ENCODE measurements at places on chromosomes 2 and 18.

DNA sequence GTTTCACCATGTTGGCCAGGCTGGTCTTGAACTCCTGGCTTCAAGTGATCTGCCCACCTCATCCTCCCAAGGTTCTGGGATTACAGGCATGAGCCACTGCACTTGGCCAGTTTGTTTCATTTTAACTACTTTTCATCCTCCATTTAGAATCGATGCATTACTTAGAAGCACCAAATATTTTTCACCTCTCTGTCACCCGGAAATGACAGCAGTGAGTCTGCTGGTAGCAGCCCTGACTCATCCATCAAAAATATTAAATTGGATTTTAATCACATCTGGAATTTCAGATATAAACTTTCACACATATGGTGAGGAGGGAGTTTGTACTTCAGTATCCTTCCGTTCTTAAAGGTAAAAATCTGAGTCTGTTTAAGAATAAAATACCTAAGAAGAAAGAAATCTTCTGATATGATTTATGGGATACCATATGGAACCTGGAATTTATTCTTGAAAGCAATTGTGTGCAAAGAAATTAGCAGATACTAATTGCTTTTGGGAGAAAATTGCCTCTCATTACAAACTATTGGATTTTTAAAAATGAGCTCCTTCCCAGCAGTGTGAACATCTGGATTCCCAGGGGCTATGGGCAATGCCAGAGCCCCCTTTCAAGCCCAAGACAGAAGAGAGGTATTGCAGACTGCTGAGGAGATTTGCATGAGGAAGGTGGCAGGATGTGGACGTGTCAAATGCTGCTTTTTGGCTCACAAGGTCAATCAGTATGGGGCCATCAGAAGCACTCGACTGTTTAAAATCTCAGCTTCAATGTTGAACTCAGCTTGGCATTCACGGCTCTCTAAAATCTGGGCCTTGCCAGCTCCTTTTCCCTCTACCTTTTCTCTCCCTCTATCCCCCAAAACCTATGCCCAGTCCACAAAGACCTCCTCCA lies 279.5 kb upstream of the SIX2 start:
- no peak for DNase-seq

GRCh38 chr2:209922116-209922515 lies 80.3 kb upstream of the RPE start:
- no peak for DNase-seq

DNA sequence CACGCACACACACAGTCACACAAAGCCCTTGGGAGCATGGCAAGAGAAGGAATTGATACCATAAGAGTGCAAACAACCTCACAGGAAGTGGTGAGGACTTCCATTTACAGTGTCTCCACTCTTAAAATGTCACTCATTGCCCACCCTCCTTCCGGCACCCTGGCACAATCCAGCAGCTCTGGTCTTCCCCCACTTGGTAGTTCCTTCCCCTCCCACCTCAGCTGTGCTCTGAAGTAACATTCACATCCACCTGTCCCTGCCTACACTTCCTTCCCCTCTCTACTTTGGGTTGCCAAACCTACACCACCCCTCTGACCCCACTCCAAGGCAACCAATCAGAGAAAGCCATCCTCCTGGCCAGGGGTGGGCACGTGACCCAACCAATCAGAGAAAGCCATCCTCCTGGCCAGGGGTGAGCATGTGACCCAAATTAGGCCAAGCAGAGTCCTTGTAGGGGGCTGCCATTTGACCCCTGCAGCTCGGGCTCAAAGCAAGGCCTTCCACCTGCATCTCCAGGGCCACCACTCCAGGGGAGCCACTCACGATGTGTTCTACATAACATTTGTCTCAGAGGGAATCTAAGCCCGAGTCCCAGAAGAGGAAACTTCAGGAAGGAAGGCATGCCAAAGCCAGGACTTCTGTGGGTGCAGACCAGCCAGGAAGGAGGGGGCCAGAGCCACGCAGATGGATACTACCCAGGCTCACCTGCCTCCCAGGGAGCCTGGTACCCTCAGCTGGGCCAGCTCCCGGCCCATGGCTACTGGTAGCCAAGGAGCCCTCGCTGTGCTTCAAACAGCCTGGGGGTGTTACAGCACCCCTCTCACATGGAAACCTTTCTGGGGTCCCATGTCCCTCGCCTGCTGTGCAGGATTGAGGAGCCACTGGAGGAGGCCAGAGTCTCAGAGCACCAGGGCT lies 21.2 kb downstream of the CYP26B1 start:
- no peak for DNase-seq

DNA sequence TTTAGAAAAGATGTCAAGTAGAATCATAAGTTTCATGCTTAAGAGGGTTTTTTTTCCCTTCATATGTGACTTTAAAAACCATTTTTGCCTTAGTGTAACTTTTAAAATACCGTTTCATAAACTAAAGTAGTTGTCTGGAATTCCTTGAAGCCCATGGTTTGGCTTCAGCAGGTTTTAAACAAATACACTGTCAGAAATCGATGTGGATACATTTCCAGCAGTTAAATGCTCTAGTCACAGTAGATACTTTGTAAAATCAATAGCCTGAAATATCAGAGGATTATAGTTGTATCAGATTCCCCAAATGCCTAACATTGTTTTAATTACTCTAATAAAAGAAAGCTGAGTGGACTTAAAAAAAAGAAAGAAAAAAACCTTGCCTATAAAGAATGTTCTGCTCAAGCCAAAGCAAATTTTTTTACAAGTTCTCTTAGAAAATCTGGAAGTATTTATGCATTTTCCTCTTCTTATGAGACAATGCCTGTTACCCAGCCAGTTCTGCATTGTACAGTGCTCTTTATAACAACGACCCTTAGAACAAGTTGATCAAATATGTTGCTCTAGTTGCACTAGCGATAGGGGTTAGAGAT lies 260.5 kb downstream of the LTBP1 start:
- DNase-seq = no peak
